ENCODE measurements at places on chromosomes 5 and 9.

DNA sequence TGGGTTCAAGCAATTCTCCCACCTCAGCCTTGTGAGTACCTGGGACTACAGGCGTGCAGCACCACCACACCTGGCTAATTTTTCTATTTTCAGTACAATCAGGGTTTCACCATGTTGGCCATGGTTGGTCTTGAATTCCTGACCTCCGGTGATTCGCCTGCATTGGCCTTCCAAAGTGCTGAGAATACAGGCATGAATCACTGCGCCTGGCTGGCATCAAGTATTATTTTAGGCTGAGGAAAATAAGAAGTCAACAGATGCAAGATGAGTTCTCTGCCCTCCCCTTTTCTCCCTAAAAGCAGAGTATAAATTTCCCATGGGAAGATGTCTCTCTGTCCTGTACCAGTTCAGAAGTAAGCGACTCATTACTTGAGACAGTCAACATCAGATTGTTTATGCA, 71.5 kb downstream of the ELAVL2 start:
- no peak for DNase-seq

DNA sequence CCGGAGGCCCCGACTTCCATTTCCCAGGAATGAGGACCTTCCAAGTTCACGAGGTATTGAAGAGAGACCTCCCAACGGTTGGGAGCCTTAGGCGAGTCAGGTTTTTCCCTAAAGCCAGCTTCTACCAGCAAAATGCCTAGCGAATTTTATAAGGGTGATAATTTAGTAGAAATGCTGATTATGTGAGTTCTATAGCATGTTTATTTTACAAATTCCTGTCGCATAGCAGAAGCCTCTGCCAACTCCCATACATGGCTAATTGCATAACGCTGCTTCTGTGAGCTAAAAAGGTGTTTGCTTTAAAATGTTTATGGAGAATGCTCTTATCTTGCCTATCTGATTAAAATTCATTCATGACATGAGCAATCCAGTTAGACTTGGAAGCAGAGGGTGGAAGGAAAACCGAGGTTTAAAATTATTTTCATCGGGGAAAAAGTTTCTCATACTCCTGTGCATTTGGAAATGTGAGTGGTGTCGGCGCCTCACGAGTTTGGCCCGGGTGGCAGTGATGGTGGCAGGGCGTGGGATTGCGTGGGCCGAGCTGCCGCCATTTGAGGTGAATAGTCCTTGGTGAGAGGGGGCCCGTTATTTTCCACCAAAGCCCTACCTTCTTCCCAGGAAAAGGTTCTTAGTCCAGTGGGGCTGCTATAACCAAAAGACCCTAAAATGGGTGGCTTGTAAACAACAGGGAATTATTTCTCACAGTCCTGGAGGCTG, 104.4 kb upstream of the FCN2 start:
- no peak for DNase-seq

DNA sequence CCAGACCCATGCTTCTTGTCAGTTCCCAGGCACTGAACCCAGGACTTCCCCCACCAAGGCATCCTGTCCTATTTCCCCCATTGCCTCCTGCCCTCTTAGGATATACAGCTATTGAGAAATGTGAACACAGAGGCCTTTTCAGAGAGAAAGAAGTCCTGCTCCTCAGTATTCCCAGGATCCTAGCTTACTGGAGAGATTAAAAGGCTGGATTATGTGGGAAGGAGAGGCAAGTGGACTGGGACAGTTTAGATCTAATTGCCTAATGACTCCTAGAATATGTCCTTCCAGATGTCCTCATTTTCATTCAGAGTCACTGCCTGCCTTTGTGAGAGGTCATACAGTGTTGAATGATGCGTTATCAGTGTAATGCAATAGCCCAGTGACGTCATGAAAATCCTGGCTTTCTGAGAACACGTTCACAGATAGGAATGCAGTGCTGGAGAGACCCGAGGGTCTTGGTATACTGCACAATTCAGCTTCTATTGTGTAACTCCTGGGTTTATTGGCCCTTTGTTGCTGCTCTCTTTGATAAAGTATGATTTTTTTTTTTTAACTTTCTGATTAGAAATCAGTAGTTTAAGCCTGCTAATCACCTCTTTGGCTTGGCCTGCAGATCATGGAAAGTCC, 26.2 kb downstream of the WWC1 start:
- DNase-seq, result no peak

GRCh38 chr9:89153232-89154017, 25.2 kb downstream of the SHC3 start:
- DNase-seq, result no peak

GRCh38 chr9:27117489-27118135, 8.6 kb downstream of the TEK start:
- no peak for DNase-seq

DNA sequence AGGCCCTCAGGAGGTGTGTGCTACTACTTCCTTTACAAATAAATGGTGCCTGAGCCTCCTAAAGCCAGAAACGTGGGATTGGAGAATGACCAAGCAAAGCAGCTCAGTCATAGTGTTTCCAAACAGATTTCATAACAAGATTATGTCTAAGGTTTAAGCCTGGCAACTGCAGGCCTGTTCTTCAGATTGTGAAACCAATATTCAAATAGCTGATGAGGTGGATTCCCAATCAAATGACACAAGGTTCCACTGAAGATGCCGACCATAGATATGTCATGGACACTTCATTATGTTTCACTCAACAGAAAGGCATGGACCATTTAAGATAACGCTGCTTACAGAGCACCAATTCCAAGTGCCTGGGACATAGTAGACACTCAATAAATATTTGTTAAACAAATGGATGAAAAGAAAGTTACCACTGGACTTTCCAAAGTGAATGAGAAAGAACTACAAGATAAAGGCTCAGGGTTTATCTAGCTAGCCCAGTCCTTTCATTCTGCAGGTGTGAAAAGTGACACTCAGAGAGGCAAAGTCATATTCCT, 189.5 kb downstream of the ACTL7B start:
- DNase-seq, result no peak

GRCh38 chr9:11551106-11551505, 938.3 kb upstream of the PTPRD start:
- no peak for DNase-seq

DNA sequence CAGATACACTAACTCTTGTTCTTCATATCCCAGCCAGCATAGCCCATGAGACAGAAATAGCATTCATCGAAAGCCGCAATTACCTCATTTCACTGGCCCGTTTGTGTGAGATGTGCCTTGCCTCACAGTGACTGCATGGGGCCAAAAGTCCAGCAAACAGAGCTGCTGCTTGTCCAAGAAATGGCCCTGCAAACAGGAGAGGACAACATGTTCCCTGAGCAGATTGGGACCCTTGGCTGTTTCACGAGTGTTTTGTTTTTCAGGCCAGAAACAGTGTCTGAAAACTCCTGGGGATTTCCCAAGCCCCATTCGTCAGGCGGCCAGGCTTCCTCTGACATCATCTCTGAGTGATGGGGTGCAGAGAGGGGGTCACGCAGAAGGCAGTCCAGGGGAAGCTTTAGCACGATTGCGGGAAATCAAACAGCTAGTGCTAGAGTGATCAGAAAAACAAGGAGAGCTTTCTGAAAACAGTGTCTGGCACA, 503.6 kb upstream of the PAPPA start:
- no peak for DNase-seq

GRCh38 chr5:108905805-108906204, 158.1 kb downstream of the FER start:
- no peak for DNase-seq

- no peak for DNase-seq
Observed at GRCh38 chr9:130137641-130138081, 34.5 kb upstream of the NCS1 start.

- no peak for DNase-seq
Observed at GRCh38 chr9:132141948-132142594, 19.8 kb upstream of the NTNG2 start.

- peak; percentile 17 for DNase-seq
Observed at GRCh38 chr9:92094655-92095054, 20.6 kb downstream of the SPTLC1 start.

GRCh38 chr5:174642816-174643405, 81.5 kb upstream of the MSX2 start:
- no peak for DNase-seq

- no peak for DNase-seq
Observed at GRCh38 chr5:17432569-17432968, 65.5 kb upstream of the TAF11L2 start.

DNA sequence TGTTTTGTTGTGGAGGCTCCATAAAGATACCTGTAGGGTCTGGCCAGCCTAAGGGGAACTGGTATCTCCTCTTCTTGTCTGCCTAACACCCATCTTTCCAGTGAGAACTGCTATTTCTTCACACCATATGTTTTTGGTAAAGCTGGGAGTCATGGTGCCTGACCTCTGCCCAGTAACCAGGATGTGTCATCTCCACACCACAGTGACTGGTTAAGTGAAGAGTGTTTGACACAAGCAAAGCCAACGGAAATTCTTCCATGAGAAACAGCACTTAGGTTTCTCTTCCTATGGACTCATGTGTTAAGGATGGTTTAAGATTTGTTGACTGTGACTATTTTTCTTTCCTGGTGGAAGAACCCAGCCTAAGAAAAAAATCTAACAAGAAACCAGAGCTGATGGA, 111.5 kb downstream of the HTR4 start:
- no peak for DNase-seq

DNA sequence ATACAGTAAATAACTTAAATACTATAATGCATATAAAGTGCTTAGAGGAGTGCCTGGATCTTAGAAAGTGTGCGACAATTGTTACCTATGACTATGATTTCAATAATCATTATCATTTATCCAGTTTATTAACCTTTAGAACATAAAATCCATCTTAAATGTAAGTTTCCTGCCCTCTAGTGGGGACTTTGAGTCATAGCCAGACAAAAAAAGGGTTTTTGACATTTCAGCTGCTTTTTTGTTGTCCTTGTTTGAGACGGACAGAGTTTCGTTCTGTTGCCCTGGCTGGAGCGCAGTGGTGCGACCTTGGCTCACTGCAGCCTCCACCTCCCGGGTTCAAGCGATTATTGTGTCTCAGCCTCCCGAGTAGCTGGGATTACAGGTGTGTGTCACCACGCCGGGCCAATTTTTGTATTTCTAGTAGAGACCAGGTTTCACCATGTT, 9.7 kb upstream of the C9orf152 start:
- DNase-seq, result peak; percentile 78

GRCh38 chr5:81253875-81254274, 20.8 kb downstream of the CKMT2 start:
- DNase-seq, result no peak

GRCh38 chr5:180647941-180648500, 1.4 kb downstream of the FLT4 start:
- no peak for DNase-seq

DNA sequence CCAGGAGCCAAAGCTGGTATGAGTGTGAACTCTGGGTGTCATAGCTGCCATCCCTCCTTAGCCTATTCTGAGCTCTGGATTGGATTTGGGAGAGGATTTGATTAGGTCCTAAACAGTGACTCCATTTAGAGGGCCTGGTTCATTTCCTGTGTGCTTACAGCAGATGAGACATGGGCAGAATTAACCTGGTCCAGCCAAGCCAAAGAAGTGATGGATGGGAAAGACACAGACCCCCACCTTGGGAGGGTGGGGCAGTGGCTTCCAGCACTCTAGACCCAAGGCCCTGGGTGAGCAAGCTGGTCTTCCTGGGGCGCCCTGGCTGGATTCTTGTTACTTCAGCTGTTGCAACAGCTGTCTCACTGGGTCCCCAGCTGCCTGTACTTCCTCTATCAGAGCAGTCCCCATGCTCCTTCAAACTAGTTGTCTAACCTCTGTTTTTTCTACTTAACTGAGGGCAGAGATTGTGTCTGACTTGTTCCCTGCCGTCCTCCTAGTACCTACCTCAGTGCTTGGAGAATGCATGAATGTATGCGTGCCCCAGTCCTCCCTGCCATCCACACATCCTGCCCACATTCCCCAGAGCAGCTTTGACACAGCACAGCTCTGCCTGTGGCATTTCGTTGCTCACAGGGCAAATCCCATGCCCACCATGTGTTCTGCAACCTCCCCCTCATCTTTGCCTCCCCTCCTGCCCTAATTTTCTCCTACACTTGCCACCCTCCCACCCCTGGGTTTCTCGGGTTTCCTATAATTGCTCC, 115.9 kb downstream of the RGS3 start:
- peak; percentile 88 for DNase-seq

DNA sequence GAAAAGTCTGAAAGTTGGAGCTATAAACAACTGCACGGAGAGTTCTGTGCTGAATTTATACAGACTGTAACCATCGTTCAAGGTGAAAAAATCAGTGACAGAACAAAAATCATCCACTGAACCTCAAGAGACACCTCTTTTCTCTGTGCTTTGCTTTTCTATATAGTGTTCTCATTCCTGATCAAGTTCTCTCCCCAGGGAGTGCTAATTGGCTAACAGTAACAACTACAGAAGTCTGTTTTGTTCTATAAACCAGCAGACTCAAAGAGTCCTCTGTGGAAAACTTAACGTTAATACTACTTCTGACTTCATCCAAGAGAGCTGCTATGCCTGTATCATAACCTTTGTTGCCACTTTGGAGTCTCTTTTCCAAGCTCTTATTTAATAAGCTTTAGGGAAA, 1388.3 kb upstream of the C9orf72 start:
- no peak for DNase-seq

- peak; percentile 36 for DNase-seq
Observed at GRCh38 chr5:134003817-134004625, 754 bp downstream of the VDAC1 start.

- no peak for DNase-seq
Observed at GRCh38 chr5:168808051-168808616, 229.0 kb upstream of the PANK3 start.

DNA sequence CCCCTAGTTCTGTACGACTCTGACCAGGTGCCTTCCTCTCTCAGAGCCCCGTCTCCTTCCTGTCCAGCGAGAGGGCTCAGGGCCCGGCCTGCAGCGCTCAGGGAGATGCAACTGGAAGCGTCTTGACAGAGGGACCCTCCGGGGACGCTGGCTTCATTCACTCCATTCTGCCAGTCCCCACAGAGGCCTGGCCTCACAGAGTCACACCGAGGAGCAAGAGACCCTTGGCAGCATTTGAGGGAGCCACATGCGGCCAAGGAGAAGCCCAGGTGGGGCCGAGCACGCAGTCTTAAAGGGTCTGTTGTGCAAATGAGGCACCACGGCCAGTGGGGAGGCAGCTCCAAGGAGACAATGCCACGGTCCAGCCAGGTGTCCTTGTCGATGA, 86.6 kb upstream of the SARDH start:
- DNase-seq, result no peak

DNA sequence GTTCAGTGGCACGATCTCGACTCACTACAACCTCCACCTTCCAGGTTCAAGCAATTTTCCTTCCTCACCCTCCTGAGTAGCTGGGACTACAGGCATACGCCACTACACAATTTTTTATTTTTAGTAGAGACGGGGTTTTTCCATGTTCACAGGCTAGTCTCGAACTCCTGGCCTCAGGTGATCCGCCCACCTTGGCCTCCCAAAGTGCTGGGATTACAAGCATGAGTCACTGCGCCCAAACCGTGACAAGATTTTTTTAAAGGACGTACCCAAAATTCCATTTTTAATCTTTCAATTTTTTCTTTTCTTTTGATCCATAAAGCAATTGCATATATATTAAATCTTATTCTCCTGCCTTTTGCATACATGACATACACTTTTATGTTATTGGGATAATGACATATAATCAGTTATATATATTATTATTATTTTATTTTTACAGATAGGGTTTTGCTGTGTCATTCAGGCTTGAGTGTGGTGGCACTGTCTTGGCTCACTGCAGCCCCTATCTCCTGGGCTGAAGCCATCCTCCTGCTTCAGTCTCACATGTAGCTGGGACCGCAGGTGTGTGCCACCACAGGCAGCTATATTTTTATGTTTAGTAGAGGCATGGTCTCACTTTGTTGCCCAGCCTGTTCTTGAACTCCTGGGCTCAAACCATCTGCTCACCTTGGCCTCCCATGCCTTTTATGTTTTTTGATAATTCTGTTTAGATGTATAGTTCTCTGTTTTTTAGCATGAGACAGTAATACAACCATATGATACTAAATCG, 71.9 kb downstream of the RAB24 start:
- no peak for DNase-seq

Measured in Kasumi-1 (cell line).